ENCODE measurements at places on chromosomes 6 and 20.

GRCh38 chr6:90989763-90990162 lies 402.9 kb upstream of the MAP3K7 start:
- DNase-seq, result no peak

- no peak for DNase-seq
Observed at GRCh38 chr20:39136798-39137197, 174.7 kb downstream of the DHX35 start.

- no peak for DNase-seq
Observed at GRCh38 chr6:139099984-139100383, 34.9 kb upstream of the HECA start.

GRCh38 chr20:6041808-6042265 lies 12.0 kb downstream of the LRRN4 start:
- no peak for DNase-seq

- DNase-seq, result no peak
Observed at GRCh38 chr6:45724511-45724910, 291.1 kb downstream of the CLIC5 start.

DNA sequence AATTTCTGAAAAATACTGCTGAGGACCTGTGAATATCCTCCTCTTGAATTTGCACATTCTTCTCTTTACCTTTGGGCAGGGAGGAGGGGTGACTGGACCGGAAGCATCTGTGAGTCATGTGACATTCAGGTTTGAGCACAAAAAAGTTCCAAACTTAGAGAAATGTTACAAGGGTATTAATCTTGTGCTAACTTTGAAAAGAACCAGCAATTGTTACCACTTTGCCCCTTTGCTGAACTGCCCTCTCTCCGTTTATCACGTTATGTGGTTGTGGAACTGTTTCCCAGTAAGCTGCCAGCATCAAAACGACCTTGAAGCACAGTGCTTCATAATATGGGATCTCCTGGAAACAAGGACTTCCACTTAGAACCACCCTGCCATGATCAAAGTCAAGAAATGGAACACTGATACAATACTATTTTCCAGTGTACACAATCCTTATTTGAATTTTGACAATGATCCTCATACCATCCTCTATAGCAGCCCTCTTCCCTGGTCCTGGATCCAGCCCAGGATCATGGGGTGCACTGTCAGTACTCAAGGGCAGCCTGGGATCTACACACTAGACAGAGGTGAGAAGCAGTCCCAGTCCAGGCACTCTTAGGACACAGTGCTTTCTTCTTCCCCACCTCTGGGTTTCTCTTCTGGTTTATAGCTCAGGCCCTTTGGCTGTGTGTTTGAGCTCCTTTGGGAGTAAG lies 2.3 kb upstream of the TUBB1 start:
- DNase-seq, result no peak

DNA sequence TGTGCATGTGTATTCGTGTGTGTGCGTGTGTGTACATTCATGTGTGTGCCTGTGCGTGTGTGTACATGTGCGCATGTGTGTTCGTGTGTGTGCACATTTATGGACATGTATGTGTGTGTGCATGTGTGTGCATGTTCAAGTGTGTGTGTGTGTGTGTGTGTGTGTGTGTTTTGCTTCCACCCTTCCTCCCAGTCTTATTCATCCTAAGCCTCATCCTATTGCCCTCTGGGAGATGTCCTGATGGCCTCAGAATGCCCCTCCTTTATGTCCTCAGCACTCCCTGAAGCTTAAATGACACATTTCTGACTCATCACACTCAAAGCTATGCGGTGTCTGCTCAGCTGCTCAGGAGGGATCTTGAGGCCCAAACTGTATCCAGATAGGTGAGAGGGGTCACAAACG lies 76.6 kb upstream of the CCDC167 start:
- no peak for DNase-seq

GRCh38 chr20:57504411-57504810 lies 20.5 kb downstream of the CTCFL start:
- no peak for DNase-seq

- DNase-seq, result peak; percentile 53
Observed at GRCh38 chr6:142387997-142388815, 86.4 kb downstream of the ADGRG6 start.

DNA sequence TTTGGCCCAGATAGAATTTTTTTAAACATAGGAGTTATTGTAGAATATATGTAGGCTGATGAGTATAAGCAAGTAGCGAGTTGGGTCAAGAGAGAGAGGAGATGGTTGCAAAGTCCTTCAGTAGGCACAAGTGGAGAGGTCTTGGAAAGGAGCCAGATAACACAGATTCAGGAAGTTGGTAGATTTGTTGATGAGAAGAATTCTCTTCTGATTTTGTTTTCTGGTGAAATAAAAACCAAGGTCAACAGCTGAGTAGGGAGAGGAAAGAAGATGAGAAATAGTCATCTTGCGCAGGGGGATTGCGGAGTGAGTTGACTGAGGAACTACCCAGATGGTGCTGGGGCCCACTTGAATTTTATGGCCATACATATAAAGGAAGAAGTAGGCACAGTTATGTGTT lies 17.4 kb upstream of the CD83 start:
- DNase-seq, result no peak

DNA sequence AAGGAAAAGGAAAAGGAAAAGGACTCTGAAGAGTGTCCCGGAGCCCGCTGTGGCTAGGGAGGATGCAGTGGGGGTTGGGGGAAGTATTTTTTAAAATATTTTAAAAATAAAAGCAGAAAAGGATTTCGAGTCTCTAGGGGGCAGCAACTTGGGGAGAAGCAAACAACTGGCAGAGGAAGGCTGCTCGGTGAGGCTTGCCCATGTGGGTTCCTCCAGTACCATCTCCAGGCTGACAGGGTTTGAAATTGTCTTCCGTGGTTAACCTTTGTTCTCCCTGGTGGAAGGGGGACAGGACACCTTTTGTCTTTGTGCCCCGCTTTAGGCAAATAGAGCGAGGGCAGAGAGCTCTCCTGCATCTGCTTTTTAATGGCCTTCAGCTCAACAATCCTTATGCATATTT lies 60.4 kb upstream of the SNX9 start:
- no peak for DNase-seq

DNA sequence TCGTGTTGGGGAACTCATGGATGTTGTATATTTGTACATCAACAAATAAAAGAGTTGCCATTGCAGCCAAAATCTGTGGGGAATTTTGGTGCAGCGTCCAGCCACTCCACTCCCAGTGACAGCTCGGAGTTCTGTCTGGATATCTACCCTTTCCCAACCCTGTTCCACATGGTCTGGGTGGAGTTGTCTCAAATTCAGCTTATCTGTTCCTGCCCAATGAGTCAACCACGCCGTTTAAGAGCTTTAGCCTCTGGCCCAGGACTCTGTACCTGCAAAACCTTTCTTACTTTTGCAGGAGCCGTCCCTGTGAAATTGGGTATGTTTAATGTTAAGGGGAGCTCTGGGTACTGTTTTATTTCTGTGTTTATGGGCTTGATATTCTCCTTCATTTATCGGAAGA lies 33.9 kb upstream of the OVOL2 start:
- no peak for DNase-seq
